Posterior vena cava (tissue), 2 donors: ENCODE measurements at places on chromosomes 6 and 20. TPM values are rescaled to one million over a fixed set of nuclear protein-coding genes. Genes with fewer than 3 reads are reported as not detected.

- DNase-seq = no peak
Measured at GRCh38 chr6:56637640-56638039, 5.0 kb downstream of the DST start.

DNA sequence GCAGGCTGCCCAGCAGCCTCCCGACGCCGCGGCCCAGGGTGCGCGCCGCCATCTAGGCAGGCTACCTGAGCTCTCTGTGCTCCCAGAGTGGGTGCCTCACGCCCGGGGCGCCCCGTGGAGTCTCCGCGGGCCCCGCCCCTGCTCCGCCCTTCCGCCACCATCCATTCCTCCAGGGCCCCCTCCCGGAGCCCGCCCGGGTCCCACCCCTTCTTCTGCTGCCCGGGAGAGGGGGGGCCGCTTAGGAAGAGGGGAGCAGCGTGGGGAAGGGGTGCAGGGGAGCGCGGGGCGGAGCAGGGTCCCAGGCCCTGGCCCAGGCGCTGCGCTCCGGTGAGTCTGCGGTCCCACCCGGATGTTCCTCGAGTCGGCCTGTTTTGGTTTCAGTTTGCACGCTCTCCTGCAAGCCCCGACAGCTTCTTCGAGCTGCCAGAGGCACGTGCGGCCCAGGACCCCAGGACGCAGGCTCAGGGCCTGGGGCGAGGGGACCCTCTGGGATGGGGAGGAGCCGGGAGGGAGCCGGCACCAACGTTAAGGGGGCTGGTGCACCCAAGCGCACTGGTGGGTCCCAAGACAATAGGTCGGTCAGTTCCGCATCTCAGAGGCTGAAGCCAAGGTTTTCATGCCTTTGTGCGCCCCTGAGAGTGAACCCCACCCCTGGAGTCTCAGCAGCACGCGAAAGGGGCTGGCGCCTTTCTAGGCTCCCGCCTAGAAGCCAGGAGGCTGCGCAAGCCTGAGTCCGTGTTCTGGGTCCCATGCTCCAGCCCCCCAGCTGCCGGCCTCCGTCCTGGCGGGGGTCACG, at the start of gene ACSS1:
TSS of gene ACSS1 (minus strand) at position 89 of the 796 bp plus-strand sequence. CDS start at position 52, 37 bp downstream.
- DNase-seq = peak; percentile 83

GRCh38 chr6:3259491-3259958, 778 bp downstream of the PSMG4 start:
- DNase-seq = no peak

GRCh38 chr6:143264986-143265764, 185.3 kb downstream of the ADAT2 start:
- no peak for DNase-seq

Gene SPEF1
- total RNA-seq = not detected

DNA sequence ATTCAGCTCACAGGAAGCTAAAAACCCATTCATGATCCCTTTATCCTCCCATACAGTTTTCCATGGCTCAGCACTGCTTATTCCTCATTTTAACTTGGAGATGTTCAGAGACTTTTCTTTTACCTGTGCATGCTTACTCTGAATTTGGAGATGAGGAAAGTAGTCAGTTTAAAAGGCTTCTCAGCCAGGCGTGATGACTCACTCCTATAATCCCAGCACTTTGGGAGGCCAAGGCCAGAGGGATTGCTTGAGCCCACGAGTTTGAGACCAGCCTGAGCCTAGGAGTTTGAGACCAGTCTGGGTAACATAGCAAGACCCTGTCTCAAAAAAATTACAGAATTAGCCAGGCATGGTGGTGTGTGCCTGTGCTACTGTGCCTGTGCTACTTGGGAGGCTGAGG, 30.3 kb upstream of the TMEM217 start:
- DNase-seq = no peak

DNA sequence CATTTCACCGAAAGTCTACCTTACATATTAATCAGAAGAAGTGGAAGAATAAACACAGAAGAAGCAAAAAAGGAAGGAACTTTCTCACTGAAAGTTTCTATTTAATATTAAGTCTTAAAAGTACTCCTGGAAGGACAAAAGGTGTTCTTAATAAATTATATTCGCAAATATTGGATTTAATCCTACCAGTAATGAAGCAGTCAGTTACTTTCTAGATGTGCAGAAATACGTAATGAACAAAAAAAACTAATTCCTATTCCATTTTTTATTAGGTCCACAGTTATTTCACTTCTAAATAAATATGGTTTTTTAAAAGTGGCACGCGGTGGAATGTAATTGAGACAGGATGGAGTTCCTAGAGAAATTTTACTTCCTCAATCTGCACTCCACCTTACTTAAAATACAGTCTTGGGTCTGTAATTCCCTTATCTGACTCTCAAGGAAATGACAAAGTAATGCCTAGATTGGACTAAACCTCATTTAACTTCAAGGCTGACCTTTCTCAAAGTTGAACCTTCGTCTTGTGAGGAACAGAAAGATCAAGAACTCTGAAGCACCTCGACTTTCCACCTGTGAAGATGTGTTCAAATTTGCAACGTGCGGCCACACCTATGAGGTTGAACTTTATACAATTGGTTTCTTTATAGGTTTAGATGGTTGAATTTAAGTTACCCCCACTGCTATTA, 1.1 kb upstream of the TRAM2 start:
- no peak for DNase-seq

Gene CAP2
- total RNA-seq = 35.6 TPM

DNA sequence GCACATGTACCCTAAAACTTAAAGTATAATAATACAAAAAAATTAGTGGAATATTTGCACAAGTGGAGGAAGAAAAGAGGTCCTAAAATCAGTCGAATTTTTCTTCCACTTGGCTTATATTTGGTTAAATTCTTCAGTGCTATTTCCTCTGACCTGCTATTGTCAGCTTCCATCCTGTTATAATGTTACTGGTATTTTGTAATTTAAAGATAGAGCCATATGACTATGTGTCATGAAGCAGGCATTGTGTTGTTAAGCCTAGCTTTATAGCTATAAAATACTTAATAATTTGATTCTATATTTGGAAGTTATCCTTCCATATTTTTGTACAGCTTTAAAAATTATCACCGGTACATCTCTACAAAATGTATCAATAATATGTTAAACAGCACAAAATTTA, 455.9 kb upstream of the MARCKS start:
- DNase-seq = no peak

DNA sequence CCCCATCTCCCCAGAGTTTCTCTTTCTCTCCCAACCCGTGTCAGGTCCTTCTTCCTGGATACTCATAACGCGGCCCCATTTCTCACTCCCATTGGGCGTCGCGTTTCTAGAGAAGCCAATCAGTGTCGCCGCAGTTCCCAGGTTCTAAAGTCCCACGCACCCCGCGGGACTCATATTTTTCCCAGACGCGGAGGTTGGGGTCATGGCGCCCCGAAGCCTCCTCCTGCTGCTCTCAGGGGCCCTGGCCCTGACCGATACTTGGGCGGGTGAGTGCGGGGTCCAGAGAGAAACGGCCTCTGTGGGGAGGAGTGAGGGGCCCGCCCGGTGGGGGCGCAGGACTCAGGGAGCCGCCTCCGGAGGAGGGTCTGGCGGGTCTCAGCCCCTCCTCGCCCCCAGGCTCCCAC, at the start of gene HLA-F:
TSS of gene HLA-F (plus strand) at position 173 of the 404 bp plus-strand sequence. CDS start at position 203, 30 bp downstream.
- peak; percentile 94 for DNase-seq

Gene SLX4IP
- 1.8 TPM for total RNA-seq

Gene PNLDC1
- 0.19 TPM for total RNA-seq

DNA sequence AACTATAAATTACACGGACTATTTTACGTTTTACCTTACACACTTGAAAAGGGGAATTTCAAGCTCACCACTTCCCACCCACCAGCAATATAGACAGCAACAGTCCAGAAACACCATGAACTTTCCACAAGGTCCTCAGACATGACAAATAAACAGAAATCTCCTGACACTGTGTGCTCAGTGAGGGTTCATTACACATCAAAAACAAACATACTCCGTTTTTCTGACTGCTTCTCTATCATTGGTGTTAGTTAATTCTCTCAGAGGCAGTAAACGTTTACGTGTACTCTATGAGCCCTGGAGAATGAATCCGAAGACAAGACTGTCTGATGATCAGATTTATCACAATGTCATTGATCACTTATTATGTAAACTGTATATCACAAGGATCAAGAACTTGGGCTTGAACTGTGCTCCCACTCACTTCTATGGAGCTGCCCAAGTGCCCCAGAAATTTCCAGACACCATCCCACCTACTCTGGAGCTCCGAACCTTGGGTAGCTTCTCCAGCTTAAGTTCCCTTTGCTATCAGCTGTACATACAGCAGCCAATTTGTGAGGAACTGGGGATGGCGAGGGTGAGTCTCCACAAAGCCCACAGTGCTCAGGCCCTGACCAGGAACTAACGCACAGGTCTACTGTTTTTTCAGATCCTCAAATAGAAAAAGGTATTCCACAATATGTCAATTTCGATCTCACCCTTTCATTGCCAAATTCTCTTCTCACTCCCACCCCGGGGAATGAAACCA, 86.0 kb downstream of the ALDH8A1 start:
- no peak for DNase-seq

- no peak for DNase-seq
Measured at GRCh38 chr6:12450467-12450866, 160.3 kb downstream of the EDN1 start.

Gene MATN4
- 0.29 TPM for total RNA-seq

DNA sequence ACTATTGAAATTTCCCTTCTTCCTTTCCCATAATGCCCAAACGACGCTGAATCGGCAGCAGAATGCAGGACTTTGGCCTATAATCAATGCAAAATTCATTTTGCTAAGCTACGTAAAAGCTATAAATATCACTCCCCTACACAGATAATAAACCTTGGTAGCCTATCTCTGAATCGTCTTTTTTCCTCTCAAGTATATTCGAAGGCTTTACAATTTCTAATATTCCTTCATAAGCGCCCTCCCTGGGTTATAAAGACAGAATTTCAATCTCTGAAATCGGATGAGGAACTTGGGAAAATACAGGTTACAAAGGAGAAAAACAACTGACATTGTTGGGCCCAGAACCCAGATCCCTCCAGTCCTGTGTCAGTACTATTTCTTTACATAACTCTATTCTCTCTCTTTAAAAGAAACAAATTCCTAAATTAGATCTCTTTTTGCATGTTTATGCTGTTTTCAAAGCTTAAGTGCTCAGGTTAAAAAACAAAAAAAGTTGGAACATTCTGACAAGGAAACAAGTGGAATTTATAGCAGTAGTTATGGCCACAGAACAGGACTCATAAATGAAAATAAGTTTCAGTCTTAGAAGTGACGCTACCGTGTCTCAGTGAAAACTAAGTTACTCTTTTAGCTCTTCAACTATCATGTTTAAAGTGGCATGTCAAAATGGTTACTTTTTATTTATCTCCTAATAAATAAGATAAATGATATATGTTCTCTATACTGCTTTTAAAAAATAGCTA, 84.5 kb downstream of the SESN1 start:
- no peak for DNase-seq

- no peak for DNase-seq
Measured at GRCh38 chr20:47354714-47355488, 1.6 kb downstream of the ZMYND8 start.

- no peak for DNase-seq
Measured at GRCh38 chr20:56606174-56606945, 22.7 kb upstream of the TFAP2C start.

DNA sequence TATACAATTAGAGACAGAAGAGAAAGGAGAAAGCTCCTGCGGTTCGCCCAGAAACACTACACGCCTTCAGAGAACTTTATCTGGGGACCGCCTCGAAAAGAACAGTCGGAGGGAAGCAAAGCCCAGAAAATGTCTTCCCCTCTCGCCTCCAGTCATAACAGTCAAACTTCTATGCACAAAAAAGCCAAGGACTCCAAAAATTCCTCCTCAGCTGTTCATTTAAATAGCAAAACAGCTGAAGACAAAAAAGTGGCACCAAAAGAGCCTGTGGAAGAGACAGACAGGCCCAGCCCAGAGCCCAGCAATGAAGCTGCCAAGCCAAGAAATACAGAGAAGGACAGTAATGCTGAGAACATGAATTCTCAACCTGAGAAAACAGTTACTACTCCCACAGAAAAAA, 12.9 kb downstream of the OGFRL1 start:
- no peak for DNase-seq

Gene CST2
- total RNA-seq = not detected

DNA sequence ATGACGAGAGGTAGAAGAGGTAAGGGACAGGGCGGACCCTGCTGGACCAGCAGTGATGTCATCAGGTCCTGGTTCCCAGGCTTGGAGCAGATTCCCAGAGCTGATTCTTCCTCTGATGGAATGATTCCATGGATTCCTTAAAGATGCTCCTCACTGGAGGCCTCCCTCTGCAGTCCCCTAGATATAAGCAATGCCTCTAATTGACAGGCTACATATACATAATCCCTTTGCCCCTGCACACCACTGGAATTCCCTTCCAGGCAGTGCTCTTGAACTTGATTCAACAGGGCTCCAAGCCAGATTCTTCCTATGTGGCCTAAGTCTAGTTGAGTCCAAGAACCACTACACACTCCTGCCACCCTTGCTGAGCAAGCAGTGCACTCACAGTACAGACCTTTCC, 52.3 kb upstream of the L3MBTL3 start:
- DNase-seq = no peak

DNA sequence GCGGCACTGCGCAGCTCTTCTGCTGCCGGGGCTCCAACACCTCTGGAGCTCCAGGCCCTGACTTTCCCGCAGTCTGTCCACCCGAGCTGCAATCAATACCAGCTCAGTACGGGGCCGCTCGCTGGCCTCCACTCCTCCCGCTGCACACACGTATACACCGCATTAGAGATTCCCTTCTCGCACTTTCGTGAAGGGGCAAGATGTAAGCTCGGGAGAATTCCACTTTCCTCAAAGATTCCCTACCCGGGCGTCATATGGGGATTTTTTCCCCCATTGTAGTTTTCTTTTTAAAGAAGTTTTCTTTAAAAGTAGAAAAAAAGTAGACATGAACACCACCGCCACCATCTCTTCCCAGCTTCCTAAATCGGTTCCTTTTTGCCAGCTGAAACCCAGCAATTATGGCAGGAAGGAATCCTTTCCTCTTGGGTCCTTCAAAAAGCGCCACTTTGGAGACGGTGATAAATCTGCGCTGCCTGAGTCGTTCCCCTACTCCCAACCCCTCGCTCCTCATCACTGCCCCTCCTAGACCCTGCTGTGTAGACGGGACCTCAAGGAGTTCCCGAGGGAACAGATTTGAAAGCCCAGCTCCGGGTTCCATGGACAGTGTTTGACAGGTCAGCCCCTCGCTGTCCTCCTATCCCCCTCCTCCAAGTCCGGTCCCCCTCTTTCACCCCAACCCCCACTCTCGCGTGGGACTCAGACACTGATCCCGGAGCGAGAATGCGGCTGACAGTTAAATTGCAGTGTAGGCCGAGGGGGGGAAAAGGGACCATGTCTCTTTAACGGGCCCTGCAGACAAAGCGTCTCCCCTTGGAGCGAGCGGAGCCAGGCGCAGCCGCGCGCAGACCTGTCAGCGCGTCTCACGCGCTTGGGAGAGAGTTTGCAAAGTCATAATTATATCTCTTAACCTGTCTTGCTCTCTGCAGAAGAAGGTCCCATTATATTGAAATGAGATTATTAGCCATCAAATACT, 39.5 kb downstream of the NCR2 start:
- no peak for DNase-seq

Gene STMN3
- 11.7 TPM for total RNA-seq

Gene CFAP61
- 1.2 TPM for total RNA-seq

DNA sequence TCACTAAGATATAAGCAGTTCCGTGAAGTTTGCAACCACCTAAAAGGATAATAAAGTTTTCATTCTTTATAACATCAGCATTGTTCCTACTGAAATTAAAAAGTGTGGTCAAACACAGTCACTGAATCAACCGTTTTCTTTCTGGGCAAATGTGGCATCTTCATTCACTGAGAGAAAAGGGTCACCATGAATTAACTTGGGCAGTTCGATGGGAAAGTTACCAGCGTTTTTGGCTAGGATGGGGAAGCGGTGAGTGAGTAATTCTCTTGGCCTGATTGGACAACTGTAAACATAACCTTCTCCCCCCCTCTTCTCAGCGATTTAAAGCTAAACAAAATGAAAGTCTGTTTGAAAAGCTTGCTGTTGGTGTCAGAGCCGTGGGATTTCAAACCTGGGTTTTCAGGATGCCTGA, 181.8 kb downstream of the SASH1 start:
- DNase-seq = no peak
